HFFc6 (cell line): ENCODE measurements at places on chromosomes 2 and 18.

- peaks cover 9% of the 10 kb centered on the region for H3K27me3 ChIP-seq
- H3K4me3 ChIP-seq = no peak overlapping the region
- no peaks in the 10 kb centered on the region for H3K4me1 ChIP-seq
- no peaks in the 10 kb centered on the region for H3K36me3 ChIP-seq
These were observed 46.5 kb upstream of the SESTD1 start for GRCh38 chr2:179311101-179311500.

DNA sequence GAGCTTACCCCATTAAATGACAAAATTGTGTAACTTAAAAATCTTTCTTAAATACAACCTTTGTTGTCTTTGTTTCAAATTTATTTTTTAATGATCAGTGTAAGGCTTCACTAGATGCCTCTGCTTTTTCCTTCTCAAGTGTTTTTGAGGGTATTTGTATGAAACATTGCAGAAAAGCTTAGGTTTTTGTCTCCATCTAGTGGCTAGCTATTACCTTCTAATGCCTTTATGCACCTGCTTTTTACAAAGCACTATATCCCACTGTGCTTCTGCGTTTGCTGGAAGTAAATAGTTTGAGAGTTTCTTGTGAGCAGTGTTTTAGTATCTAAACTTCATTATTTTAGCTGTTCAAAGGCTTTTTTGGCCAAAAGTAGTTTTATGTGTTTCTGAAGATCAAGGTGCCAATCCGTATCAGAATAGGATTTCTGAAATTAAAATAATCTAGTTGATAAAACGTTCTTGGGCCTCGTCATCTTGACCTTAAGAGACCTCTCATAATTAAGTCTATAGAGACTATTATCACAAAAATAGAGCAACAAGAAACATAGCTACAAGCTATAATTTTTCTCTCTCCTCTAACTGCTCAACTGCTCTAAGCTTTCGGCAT lies 47.0 kb downstream of the IWS1 start:
- peaks cover 22% of the 10 kb centered on the region for H3K4me1 ChIP-seq
- no peak overlapping the region for H3K4me3 ChIP-seq
- no peak overlapping the region for H3K27ac ChIP-seq
- H3K36me3 ChIP-seq = peaks cover 24% of the 10 kb centered on the region

DNA sequence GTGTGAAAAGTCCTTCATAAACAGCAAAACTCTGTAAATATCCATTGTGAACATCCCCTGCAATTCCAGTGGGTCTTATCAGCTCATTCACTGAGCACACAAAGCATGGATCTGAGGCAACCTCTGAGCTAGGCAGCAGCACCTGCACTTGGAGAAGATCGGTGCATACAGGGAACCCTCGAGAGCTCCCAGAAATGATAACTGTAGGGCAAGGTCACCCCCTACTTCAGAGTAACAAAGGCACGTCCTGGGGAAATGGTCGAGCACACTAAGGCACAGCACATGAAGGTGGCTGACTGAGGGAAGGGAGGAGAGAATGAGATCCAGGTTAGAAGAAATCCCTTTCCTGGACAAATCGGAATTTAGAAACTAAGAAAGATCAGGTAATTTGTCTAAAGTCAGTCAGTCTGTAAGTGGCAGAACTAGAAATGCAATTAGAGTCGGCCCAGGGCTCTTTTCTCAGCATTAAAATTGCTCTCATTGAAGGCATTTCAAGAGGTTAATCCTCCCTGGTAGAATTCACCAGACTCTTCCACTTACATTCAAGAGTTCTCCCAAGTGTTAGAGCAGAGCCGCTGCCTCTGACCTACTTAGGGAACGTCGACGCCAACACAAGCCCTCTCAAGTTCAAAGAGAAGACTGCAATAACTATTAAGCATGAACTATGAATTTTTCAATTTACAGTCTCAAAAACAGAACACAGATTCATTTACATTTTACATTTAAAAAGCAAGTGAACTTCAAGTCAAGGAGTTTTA lies 45.9 kb downstream of the PXDN start:
- peaks cover 25% of the 10 kb centered on the region for H3K4me1 ChIP-seq
- H3K36me3 ChIP-seq = no peaks in the 10 kb centered on the region; the same call in 1 of the 2 replicates
- H3K27me3 ChIP-seq = no peaks in the 10 kb centered on the region; the same call in 1 of the 2 replicates
- no peak overlapping the region for H3K27ac ChIP-seq

- no peak overlapping the region for H3K4me3 ChIP-seq
- H3K36me3 ChIP-seq = peaks cover 63% of the 10 kb centered on the region
- peaks cover 1% of the 10 kb centered on the region; the same call in 1 of the 2 replicates for H3K27me3 ChIP-seq
- peak overlapping the region; percentile 14; the same call in 1 of the 2 replicates for H3K27ac ChIP-seq
These were observed 60.4 kb downstream of the ANO7 start for GRCh38 chr2:241248897-241249296.

DNA sequence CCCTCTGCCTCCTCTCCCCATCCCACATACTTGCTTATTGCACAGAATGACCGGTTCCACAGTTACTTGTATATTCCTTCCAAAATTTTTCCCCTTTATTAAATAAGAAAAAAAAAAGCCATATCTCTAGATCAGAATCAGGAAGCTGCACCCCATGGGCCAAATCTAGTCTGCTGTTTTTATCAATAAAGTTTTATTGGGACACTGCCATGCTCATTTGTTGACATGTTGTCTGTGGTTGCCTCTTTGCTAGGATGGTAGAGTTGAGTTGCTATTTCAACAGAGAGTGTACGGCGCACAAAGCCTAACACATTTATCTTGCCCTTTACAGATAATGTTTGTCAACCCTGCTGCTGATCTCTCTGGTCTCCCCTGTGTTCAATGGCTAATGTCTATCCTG lies 15.8 kb upstream of the PIEZO2 start:
- H3K27me3 ChIP-seq = peaks cover 5% of the 10 kb centered on the region
- no peak for DNase-seq
- peaks cover 6% of the 10 kb centered on the region; the same call in 1 of the 2 replicates for H3K4me1 ChIP-seq
- H3K36me3 ChIP-seq = no peaks in the 10 kb centered on the region
- no peak overlapping the region for H3K27ac ChIP-seq

- no peak overlapping the region for H3K4me3 ChIP-seq
- H3K27me3 ChIP-seq = peaks cover 13% of the 10 kb centered on the region
- no peak overlapping the region for H3K27ac ChIP-seq
- DNase-seq = no peak
These were observed 223.3 kb downstream of the LPIN1 start for GRCh38 chr2:11969774-11970173.

- peaks cover 23% of the 10 kb centered on the region for H3K4me1 ChIP-seq
- peak; percentile 82 for DNase-seq
- no peaks in the 10 kb centered on the region for H3K36me3 ChIP-seq
- peaks cover 10% of the 10 kb centered on the region for H3K27me3 ChIP-seq
- peak overlapping the region; percentile 40; the same call in 1 of the 2 replicates for H3K27ac ChIP-seq
These were observed 82.9 kb downstream of the DYSF start for GRCh38 chr2:71536226-71536671.

GRCh38 chr2:187312718-187313282 lies 135.3 kb downstream of the CALCRL start:
- H3K4me1 ChIP-seq = no peaks in the 10 kb centered on the region

GRCh38 chr18:13455960-13456481 lies 237.5 kb downstream of the LDLRAD4 start:
- H3K36me3 ChIP-seq = no peaks in the 10 kb centered on the region; the same call in 1 of the 2 replicates
- DNase-seq = no peak
- H3K4me3 ChIP-seq = no peak overlapping the region
- H3K27ac ChIP-seq = no peak overlapping the region

- peaks cover 13% of the 10 kb centered on the region for H3K27me3 ChIP-seq
- H3K27ac ChIP-seq = peak within 1 kb of the TSS; percentile 65; the same call in 1 of the 2 replicates
- DNase-seq = peak; percentile 86
- H3K4me3 ChIP-seq = peak within 1 kb of the TSS; percentile 95
- no peaks in the 10 kb centered on the region for H3K36me3 ChIP-seq
These were observed at the start of gene ZNF521 for GRCh38 chr18:25351777-25352628. ZNF521 (minus strand) TSS chr18:25352166; CDS start chr18:25350946, 1,220 bp downstream.

- H3K27ac ChIP-seq = no peak overlapping the region
- no peak for DNase-seq
- peaks cover 9% of the 10 kb centered on the region for H3K27me3 ChIP-seq
- H3K4me3 ChIP-seq = no peak overlapping the region
These were observed 65.8 kb downstream of the EMILIN2 start for GRCh38 chr18:2912357-2913299.

- DNase-seq = peak; percentile 59
- no peak overlapping the region for H3K27ac ChIP-seq
- H3K36me3 ChIP-seq = no peaks in the 10 kb centered on the region
- peaks cover 4% of the 10 kb centered on the region; the same call in 1 of the 2 replicates for H3K27me3 ChIP-seq
- peaks cover 22% of the 10 kb centered on the region for H3K4me1 ChIP-seq
These were observed 776 bp upstream of the SPEG start for GRCh38 chr2:219433666-219434467.
